ENCODE measurements at places on chromosomes 2 and 18.

- DNase-seq, result no peak
Observed at GRCh38 chr2:168550670-168551069, 94.6 kb downstream of the CERS6 start.

DNA sequence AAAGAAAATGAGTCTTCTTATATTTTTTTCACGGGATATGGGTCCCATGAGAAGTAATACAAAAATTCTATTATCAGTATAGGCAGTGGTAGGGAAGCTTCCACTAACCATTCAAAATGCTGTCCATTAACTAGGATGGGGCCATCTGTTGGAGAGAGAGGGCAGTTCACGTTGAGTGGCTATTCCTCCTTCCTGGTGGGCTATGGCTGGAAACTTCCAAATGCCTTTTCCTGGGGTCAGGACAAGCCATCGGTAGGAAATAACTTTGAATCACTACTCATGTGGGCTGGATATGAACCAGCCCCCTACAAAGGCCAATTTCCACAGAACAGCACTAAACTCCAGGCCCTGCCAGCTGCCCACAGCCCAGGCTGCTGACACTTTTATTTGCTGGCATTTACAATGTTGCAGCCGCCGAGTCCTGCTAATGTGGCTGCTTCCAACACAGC is 156.1 kb upstream of the HNRNPA3 start:
- DNase-seq, result no peak

DNA sequence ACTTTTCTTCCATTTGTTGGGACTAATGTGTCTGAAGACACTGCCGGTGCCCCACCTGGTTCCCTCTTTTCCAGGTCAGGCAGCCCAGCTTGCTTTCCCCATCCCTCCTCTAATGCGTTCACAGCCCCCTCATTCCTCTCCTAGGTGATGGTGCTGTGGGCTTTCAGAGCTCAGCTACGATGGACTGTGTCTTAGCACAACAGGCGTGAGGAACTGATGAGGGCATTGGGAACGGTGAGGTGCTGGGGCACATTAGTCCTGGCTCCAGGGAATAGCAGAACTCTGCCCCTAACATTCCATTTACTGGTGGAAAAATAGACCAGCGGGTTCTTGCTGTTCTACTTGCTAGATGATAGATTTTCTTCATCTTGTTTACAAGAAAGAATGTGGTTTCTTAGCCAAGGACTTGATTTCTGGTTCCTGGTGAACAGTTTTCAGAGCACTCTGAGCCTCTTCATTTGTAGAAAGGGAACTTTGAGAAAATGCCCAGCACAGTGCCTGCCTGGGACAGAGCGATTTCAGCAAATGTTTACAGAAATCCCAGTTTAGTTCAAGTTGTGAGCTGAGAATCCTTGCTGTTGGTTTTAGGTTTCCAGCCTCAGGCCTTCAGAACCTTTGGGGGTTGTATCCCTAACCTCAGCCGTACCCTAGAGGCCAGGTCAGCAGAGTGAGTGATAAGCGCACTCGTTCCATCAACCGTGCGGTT is 42.5 kb downstream of the LDLRAD4 start:
- DNase-seq, result no peak

- no peak for DNase-seq
Observed at GRCh38 chr2:10035633-10036032, 7.7 kb upstream of the KLF11 start.

- peak; percentile 45 for DNase-seq
Observed at GRCh38 chr18:26405190-26405801, 143.1 kb downstream of the KCTD1 start.

DNA sequence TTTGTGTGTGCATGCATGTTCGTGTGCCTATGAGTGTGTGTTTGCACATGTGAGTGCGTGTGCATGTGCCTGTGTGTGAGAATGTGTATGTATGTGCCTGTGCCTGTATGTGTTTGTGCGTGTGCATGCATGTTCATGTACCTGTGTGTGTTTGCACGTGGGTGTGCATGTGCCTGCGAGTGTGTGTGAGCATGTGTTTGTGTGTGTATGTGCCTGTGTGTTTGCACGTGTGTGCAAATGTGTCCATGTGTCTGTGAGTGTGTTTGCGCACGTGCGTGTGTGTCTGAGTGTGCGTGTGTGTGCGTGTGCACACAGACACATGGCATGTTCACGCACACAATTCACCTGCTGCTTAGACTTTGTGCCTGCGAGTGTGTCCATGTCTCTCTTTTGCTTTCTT is 853.5 kb upstream of the SALL3 start:
- no peak for DNase-seq

DNA sequence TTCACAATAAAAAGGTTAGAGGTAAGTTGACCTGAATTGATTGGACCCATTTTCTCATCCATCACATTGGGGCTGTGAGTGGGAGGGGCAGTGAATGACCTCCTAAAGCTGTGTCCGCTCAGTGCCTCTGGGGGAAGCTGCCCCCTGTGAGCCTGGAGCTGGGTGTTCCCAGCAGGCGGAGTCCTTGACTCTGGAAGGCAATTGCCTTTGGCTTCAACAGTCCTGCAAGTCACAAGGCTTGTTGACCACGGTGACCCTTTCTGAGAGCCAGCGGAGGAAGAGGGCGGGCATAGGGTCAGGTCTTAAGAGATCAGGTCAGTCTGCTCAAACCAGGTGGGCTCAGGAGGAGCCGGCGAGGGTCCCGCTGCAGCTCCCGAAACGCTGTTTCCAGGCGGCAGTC is 1.1 kb upstream of the CIDEA start:
- no peak for DNase-seq

DNA sequence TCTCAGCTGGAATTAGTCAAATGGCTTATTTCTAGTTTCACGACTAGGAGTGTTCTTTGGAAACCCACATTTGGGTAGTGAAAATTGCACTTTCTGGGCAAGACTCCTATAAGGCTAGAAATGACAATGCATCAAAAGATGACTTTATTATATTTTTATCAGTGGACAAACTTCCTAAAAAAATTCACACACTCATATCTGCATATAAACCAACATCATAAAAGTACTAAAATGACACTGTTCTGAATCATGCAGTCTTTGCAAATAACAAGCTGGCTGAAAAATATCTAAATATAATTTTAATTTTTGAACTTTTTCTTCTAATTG is 17.6 kb downstream of the MXD1 start:
- DNase-seq, result no peak

- DNase-seq, result no peak
Observed at GRCh38 chr2:20487392-20488174, 40.7 kb downstream of the RHOB start.

DNA sequence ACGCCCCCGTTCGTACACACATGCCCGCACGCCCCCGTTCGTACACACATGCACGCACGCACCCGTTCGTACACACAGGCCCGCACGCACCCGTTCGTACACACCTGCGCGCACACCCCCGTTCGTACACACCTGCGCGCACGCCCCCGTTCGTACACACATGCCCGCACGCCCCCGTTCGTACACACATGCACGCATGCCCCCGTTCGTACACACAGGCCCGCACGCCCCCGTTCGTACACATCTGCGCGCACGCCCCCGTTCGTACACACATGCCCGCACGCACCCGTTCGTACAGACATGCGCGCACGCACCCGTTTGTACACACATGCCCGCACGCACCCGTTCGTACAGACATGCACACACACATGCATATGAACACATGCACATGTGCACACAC is 45.7 kb downstream of the SPP2 start:
- no peak for DNase-seq

DNA sequence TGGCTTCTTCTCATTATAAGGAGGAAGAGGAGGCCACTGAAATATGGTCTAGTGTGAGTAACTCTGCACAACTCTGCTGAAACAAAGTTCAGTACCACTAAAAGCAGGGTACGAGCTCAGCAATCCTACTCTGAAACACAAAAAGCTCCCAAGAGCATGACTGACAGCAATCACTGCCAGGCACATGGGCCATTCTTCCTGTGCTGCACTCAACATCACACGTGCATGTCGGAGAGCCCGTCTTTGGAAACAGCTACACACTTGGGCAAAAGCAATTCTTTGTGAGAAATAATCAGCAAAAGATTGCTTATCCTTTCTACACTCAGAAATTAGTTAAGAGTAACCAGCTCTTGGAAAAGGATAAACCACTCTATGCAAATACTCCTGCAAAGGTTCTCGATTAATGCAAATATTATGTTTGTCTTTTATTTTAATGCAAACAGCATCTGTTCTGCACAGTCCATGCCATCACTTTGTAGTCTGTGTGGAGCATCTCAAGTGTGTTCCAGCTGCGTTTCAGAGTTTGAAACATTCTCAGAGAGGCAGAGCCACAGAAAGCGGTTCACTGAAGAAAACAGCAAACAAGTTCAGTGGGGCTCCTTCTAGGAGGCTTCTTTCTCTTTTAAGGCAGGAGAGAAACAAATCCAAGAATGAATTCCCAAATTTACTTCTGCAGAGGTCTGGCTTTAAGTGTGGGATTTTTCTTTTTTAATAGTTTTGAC is 145.0 kb downstream of the HDAC4 start:
- DNase-seq, result no peak

DNA sequence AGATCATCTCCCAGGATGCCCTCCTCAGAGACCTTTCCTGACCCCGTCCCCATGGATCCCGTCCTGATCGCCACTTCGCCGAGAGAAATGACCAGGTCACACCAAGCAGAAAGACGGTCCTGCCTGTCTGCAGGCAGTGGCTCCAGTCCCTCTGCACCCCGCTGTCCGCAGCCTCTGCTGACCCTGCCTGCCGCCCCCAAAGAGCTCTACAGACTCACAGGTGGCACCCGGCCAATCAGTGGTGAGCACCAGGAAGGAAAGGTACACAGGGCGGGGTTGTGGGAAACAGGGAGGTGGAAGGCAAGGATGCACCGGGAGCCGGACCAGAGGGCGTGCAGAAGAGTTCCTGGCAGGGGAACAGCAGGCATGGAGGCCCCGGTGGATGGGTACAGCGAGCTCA is 94.8 kb downstream of the NDUFA10 start:
- no peak for DNase-seq

DNA sequence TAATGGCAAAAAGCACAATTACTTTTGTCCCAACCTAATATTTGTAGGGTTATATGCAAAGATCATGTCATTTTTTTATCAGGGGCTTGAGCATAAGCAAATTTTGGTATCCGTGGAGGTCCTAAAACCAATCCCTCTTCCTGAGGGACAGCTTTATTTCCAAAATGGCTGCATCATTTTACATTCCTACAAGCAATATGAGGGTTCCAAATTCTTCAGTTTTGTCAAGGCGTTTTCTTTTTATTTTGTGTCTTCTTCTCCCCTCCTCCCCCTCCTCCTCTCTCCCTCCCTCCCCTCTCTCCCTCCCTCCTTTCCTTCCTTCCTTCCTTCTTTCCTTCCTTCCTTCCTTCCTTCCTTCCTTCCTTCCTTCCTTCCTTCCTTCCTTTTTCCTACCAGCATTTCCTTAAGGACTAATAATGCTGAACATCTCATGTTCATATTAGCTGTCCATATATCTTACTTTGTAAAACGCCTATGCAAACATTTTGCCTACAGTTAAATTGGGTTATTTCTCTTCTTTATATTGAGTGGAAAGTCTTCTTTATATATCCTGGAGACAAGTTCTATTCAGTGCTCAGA is 881.8 kb downstream of the DCDC2C start:
- no peak for DNase-seq

GRCh38 chr2:222611684-222612083 is 44.2 kb downstream of the FARSB start:
- DNase-seq, result no peak

DNA sequence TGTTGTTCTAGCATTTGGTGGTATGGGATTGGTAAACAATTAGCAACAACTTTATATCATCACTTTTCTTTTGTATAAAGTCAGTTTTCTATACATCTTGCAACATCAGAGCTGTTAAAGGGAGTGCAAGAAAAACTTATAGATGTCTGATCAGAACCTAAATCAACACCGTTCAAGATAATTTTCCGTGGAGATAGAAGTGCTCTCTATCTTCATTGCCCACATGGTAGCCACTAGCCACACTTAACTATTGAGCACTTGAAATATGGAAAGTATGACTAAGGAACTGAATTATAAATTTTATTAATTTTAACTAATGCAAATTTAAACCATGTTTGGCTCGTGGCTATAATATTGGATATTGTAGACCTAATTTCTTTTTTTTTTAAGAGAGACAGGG is 5.2 kb downstream of the TTC27 start:
- no peak for DNase-seq

- no peak for DNase-seq
Observed at GRCh38 chr18:21958707-21959450, 210.5 kb upstream of the GATA6 start.

- no peak for DNase-seq
Observed at GRCh38 chr2:38723173-38723572, 28.0 kb downstream of the SRSF7 start.

GRCh38 chr18:22434973-22435608 is 17.4 kb upstream of the CTAGE1 start:
- no peak for DNase-seq

DNA sequence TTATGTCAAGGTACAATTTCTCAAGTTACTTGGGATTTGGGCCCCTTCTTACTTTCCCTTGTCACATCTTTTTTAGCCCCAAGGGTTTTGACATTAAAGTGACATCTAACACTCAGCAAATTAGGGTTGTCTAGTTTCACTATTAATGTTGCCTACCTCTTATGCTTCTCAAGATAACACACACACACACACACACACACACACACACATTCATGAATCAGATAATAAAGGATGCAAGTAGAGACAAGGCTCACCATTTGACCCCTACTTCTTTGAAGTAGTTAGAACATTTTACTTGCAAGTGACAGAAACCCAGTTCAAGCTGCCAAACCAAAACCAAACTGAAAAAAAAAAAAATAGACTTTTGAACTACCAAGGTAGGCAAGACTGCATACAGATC is 138.8 kb downstream of the TRIB2 start:
- no peak for DNase-seq

DNA sequence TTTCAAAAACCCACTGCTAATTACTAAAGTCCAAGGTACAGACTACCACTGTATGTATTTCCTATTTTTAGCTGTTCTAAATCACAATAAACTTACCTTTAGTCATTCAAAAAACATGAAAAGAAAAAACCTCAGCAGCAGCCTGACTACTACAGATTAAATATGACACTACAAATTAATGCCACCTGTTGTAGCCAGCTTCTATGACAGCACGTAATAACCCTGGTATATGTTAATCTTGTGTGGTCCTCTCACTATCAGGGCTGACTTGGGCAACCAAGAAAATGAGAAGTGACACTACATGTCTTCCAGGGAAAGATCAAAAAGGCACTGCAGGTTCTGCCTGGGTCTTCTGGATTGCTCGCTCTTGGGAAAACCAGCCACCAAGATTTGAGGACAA is 90.6 kb upstream of the FAM124B start:
- DNase-seq, result no peak
